ENCODE measurements at places on chromosomes 13 and 19. TPM values are rescaled to one million over a fixed set of nuclear protein-coding genes. Genes with fewer than 3 reads are reported as not detected.

The NLRP4 gene
- not detected for total RNA-seq

- H3K36me3 ChIP-seq, result no peaks in the 10 kb centered on the region
- H3K4me1 ChIP-seq, result peaks cover 30% of the 10 kb centered on the region
- peak overlapping the region; percentile 31 for H3K4me3 ChIP-seq
- no peaks in the 10 kb centered on the region for H3K27me3 ChIP-seq
- DNase-seq, result peak; percentile 91
Measured at GRCh38 chr19:17135001-17135853, 59.6 kb downstream of the MYO9B start.

GRCh38 chr19:36973021-36973843 is 57.1 kb downstream of the ZNF568 start:
- H3K36me3 ChIP-seq, result peaks cover 10% of the 10 kb centered on the region
- DNase-seq, result peak; percentile 78
- H3K4me3 ChIP-seq, result peak overlapping the region; percentile 68
- peak overlapping the region; percentile 24 for H3K27ac ChIP-seq
- no peaks in the 10 kb centered on the region for H3K27me3 ChIP-seq

DNA sequence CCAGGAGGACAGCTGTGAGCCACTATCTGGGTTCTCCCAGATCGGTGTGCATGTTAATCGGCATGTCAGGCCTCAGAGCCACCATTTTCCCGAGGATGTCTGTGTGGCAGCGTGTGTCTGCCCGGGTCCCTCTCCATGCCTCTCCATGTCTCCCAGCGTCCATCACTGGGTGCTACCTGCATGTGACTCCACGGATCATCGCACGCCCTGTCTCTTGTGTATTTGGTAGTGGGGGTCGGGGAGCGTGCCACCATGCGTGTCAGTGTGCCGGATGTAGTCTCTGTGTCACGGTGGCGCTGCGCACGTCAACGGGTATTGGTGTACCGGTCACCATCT is 5.9 kb downstream of the NFIX start:
- no peaks in the 10 kb centered on the region for H3K27me3 ChIP-seq
- H3K4me1 ChIP-seq, result peaks cover 97% of the 10 kb centered on the region
- H3K4me3 ChIP-seq, result peak overlapping the region; percentile 42

DNA sequence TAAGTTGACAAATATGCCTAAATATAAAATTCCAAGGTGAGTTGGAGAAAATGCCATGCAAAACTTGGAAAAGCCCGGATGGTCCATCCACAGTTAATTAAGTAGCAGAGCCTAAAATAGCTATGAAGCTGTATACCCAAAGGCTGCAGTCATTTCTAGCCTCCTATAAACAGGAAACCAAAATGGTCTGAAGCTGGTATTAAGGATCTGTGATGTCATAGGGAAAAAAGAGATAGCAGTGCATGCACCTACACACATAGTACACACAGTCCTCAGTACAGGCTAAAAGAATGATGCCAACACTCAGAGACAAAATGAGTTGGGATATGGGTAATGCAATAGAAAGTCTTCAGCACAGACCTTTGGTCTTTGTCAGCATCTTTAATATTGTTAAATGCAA is 736.9 kb downstream of the EFNB2 start:
- DNase-seq, result no peak
- no peaks in the 10 kb centered on the region for H3K36me3 ChIP-seq

DNA sequence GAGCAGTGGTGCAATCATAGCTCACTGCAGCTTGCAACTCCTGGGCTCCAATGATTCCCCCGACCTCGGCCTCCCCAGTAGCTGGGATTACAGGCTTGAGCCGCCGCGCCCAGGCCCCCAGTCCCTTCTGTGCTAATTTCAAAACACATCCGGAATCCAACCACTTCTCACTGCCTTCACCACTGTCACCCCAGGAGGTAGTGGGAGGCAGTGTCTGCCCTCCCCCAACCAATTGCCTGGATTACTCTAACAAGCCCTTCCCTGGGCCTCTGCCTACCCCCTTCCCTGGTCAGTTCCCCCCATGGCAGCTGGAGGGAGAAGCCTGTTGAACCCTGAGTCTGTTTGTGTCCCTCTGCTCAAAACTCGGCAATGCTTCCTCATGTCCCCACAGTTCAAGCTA is 2.3 kb downstream of the PRAM1 start:
- no peak overlapping the region for H3K4me3 ChIP-seq
- H3K36me3 ChIP-seq, result no peaks in the 10 kb centered on the region
- no peak overlapping the region for H3K27ac ChIP-seq
- peaks cover 9% of the 10 kb centered on the region for H3K4me1 ChIP-seq
- H3K27me3 ChIP-seq, result no peaks in the 10 kb centered on the region

- no peaks in the 10 kb centered on the region for H3K27me3 ChIP-seq
- no peaks in the 10 kb centered on the region for H3K4me1 ChIP-seq
- no peaks in the 10 kb centered on the region for H3K36me3 ChIP-seq
- no peak overlapping the region for H3K27ac ChIP-seq
Measured at GRCh38 chr19:29421196-29421545, 104.6 kb upstream of the VSTM2B start.

- H3K4me3 ChIP-seq, result no peak overlapping the region
- no peaks in the 10 kb centered on the region for H3K4me1 ChIP-seq
- no peak for DNase-seq
Measured at GRCh38 chr13:82850644-82851043, 1031.6 kb downstream of the SLITRK1 start.

The RAX2 gene
- not detected for total RNA-seq

The S1PR5 gene
- total RNA-seq, result 29.0 TPM

The NAPSA gene
- not detected for total RNA-seq

- peak within 1 kb of the TSS; percentile 32 for H3K4me3 ChIP-seq
- H3K4me1 ChIP-seq, result peaks cover 54% of the 10 kb centered on the region
- H3K27me3 ChIP-seq, result peaks cover 98% of the 10 kb centered on the region
- no peak for DNase-seq
Measured at GRCh38 chr19:29525901-29526729, at the start of gene VSTM2B. VSTM2B (plus strand) TSS chr19:29525994; CDS start chr19:29526584, 590 bp downstream.

- no peaks in the 10 kb centered on the region for H3K27me3 ChIP-seq
- H3K36me3 ChIP-seq, result no peaks in the 10 kb centered on the region
- no peaks in the 10 kb centered on the region for H3K4me1 ChIP-seq
- DNase-seq, result no peak
Measured at GRCh38 chr13:82758044-82758443, 1124.2 kb downstream of the SLITRK1 start.

GRCh38 chr13:97325738-97326137 is 103.6 kb downstream of the MBNL2 start:
- H3K4me1 ChIP-seq, result peaks cover 29% of the 10 kb centered on the region
- no peaks in the 10 kb centered on the region for H3K36me3 ChIP-seq
- no peak for DNase-seq

GRCh38 chr19:18203408-18203862 is 407 bp downstream of the RAB3A start:
- no peaks in the 10 kb centered on the region for H3K27me3 ChIP-seq
- H3K36me3 ChIP-seq, result peaks cover 6% of the 10 kb centered on the region
- H3K27ac ChIP-seq, result peak overlapping the region; percentile 34
- H3K4me3 ChIP-seq, result peak overlapping the region; percentile 58
- peaks cover 27% of the 10 kb centered on the region for H3K4me1 ChIP-seq
- no peak for DNase-seq

The INSR gene
- 51.5 TPM for total RNA-seq

DNA sequence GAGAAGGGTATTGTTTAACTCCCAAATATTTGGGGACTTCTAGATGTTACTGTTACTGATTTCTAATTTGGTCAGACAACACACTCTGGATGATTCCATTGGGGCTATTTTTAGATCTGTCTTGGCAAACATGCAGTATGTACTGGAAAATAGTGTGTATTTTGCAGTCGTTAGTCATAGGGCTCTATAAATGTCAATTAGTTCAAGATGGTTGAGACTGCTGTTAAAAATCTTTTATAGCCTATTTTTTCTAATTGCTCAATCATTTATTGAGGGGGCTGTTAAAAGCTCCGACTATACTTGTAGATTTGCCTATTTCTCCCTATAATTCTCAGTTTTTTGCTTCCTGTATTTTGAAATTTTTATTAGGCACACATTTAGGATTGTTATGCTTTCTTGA is 31.4 kb downstream of the PPP5C start:
- no peak for DNase-seq
- no peaks in the 10 kb centered on the region for H3K27me3 ChIP-seq
- peak overlapping the region; percentile 61 for H3K27ac ChIP-seq
- H3K4me1 ChIP-seq, result peaks cover 43% of the 10 kb centered on the region
- peaks cover 58% of the 10 kb centered on the region for H3K36me3 ChIP-seq
- no peak overlapping the region for H3K4me3 ChIP-seq

The PTGER1 gene
- 0.47 TPM for total RNA-seq

The HPN gene
- 1.7 TPM for total RNA-seq

DNA sequence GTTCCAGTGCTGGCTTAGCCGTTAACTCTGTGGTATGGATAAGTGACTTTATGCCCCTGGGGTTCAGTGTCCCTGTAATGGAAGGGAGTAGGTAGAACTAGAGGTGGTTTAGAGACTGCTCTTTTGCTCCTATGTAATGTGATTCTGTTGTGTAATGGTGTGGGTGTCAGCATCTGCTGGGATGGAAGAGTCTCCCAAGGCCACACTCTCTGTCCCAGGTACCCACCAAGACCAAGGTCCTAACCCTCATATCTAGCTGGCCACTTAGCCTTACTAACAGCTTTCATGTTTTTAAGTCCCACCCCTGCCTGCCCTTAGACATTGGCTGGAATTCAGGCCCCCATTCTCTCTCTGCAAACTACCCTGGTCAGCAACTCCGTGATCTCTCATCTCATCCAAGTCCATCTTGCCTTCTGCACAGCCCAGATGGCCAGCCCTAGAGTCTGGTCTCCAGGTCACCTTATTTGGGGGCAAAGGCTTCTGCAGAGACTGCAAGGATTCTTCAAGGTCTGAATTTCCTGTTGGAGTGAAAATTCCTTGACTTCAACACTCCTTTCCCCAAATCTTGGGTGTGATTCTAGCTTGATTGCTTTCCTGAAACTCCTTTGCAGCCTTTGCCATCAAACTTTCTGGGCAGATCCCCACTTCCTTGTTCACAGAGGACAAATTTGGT is 48.4 kb downstream of the SERP2 start:
- H3K27me3 ChIP-seq, result peaks cover 4% of the 10 kb centered on the region
- no peaks in the 10 kb centered on the region for H3K36me3 ChIP-seq
- DNase-seq, result no peak
- H3K4me1 ChIP-seq, result no peaks in the 10 kb centered on the region
- no peak overlapping the region for H3K27ac ChIP-seq

- H3K4me3 ChIP-seq, result no peak overlapping the region
- no peaks in the 10 kb centered on the region for H3K4me1 ChIP-seq
- H3K27me3 ChIP-seq, result no peaks in the 10 kb centered on the region
- peaks cover 8% of the 10 kb centered on the region for H3K36me3 ChIP-seq
- DNase-seq, result peak; percentile 60
- no peak overlapping the region for H3K27ac ChIP-seq
Measured at GRCh38 chr19:52343548-52343947, 7.5 kb downstream of the ZNF610 start.

All from suprapubic skin (tissue), 4 donors.